Esophagus muscularis mucosa (tissue), 4 donors: ENCODE measurements at places on chromosomes 5 and 9. TPM values are rescaled to one million over a fixed set of nuclear protein-coding genes. Genes with fewer than 3 reads are reported as not detected.
A peak's percentile ranks its signal among the peaks of the same experiment; 100 is the strongest.

DNA sequence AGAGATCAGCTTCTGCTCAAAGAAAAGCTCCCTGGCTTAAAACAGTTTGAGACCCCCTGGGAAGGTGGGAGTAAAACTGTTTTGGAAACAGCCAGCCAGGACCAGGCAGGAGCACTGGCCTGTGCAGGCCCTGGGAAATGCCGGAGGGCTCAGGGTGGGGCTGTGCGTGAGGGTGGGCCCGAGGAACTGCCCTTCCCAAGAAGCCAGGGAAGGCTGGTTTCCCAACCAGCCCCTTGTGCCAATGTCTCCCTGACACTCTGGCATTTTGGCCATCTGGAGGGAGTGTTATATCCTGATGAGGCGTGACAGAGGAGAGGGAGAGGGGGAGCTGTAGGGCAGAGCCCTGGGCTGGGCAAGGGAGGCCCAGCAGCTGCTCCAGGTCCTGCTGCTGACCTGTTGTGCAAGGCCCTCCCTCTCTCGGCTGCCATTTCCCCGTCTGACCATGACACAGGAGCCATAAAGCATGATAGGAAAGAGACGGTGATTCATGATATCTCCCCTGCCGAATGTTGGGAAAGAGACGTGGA, 16.1 kb downstream of the OLFML2A start:
- no peak for DNase-seq

GRCh38 chr9:69943148-69943806, 100.4 kb upstream of the MAMDC2 start:
- DNase-seq = no peak

DNA sequence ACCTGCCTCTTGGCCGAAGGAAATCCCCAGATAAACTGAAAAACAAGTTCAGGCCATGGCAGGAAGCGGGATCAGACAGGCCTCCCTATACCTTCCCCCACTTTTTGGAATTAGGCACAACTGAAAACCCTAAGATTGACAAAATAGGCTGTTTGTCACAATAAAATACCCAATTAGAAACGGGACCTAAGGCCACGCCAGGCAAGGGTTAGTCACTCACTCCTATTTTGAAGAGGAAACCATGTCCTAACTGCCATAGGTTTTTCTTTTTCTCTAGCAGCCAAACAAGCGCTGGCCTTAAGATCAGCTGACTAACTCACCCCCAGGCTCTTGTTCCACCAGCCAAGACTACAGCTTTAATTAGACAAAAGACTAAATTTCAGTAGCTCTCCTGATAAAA, 11.9 kb downstream of the FBP2 start:
- no peak for DNase-seq

- no peak for DNase-seq
Measured at GRCh38 chr9:78783743-78784142, 486.8 kb downstream of the PSAT1 start.

GRCh38 chr5:5403741-5404140, 18.7 kb upstream of the ICE1 start:
- DNase-seq = no peak

- no peak for DNase-seq
Measured at GRCh38 chr5:111119856-111120255, 27.7 kb downstream of the WDR36 start.

DNA sequence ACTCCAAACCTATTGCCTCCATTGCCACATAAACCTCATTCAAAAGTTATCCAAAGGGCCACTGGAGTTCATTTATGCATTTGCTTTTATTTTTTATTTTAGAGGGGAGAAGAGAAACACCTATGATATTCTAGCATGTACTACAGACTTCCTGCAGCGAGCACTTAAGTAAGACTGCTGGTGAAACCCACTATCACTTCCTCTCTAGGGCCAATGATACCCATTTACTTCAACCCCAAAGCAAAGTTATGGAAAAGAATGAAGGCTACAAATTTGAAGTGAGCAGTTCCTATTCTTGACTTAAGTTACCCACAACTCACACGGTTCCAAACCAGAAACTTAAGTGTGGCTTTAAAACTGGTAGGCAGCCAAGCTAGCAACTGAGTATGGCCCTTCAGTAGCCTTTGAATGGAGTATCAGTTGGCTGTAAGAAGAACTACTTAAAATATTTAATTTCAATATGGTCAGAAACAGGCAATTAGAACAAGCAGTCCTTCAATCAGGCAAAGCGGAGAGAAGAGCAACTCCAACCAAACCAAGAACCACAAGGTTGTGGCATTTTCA, 94.1 kb downstream of the GPR21 start:
- no peak for DNase-seq

- DNase-seq = no peak
Measured at GRCh38 chr5:129216001-129216400, 121.5 kb downstream of the ISOC1 start.

DNA sequence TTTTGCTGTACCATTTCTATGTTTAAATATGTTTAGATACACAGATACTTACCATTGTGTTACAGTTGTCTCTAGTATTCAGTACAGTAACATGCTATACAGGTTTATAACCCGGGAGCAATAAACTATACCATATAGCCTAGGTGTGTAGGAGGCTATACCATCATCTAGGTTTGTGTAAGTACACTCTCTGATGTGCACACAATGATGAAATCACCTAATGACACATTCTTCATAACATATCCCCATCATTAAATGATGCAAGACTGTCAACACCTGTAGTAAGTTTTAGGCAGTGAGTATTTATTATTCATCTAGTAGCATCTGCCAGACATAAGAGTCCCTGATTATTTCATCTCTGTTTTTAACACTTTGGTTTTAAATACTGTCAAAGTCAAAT, 7.3 kb upstream of the DHFR start:
- no peak for DNase-seq

- no peak for DNase-seq
Measured at GRCh38 chr9:19934301-19934871, 145.5 kb upstream of the SLC24A2 start.

DNA sequence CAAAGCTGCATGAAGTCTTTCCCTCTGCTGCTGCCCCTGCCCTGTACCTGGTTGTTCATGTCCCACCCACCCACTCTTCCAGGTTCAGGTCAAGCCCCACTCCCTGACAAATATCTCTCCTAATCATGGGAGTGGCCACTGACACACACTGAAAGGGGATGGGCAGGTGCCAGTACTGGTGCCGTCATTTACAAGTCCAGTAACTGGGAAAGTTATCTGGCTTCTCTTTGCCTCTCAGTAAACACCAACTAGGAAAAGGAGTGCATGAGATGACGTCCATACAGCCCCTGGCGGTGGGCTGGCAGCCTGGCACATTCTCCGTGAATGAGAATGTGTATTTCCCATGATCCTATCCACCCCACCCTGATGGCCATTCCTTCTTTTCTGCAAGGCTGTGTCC, 225.2 kb downstream of the FSTL4 start:
- DNase-seq = no peak

GRCh38 chr9:128732576-128732975, 8.6 kb upstream of the ZDHHC12 start:
- no peak for DNase-seq

DNA sequence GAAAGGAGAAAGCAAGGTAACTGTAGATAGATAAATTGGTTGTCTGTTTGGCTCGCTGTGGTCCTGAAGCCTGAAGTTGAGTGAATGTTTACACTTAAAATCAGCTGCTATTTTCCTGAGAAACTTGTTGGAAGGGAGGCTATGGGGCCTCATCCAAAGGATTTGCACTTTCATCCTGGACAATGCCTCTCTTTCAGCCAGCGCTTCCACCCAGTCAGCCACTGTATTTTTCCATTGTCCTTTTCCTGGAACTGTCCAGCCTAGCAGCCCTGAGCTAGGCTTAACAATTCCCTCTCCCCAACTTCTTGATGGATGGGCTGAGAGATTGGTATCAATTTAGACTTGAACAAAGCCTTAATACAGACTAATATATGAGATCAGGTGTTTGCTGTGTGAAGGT, 429.2 kb downstream of the DMAC1 start:
- no peak for DNase-seq

GRCh38 chr9:125505988-125506438, 201.0 kb downstream of the MAPKAP1 start:
- peak; percentile 91 for DNase-seq

GRCh38 chr9:86352440-86353077, 1.7 kb downstream of the TUT7 start:
- no peak for DNase-seq

DNA sequence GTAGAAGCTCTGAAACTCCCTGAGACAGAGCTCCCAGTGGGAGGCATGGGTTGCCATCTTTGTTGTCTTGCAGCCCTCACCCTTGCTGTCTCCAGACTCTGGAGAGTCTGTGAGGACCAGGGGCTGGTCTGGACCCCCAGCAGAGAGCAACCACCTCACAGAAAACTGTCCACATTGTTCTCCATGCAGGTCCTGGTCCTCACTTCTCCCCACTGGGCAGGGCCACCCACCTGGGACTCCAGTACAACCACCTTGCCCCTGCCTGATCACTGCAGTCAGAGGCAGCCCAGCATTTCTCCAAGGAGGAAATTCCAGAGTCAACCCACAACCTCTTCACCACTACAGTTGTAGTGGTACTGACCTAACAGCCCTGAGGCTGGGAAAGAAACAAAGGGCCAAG, 285.6 kb upstream of the RPS23 start:
- DNase-seq = no peak

- no peak for DNase-seq
Measured at GRCh38 chr9:75448281-75448680, 360.0 kb downstream of the OSTF1 start.

- DNase-seq = no peak
Measured at GRCh38 chr5:76351577-76351976, 51.5 kb upstream of the IQGAP2 start.

DNA sequence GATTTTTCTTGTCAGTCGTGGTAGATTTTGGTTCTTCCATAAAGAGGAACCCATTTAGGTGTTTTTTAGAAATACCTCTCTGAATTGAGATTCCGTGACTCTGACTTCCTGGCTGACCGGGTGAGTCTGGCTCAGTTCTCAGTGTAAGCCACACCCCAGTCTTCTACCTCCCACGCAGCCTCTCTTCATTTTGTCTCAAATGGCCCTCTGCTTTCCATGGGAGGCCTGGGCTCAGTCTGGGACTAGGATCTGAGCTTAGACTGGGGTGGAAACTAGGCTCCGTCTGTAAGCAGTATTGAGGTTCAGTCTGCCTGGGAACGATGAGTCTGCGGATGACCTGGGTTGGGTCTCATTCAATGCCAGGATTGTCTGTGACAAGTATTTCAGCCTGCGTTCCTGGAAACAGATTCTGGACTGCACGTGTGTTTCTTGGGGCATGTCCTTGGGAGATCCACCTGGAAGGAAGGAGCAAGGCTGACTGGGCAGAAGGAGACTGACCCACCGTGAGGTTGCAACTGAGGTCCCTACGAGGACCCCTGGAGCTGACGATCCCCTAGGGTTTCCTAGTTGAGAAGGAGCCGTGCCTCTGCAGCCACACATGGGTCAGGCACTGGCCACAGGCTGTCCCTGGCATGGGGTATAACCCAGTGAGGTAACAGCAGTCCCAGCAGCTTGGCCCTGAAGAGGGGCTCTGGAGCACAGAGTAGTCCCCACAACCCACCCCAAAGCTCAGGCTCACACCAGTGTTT, 12.4 kb upstream of the CRB2 start:
- no peak for DNase-seq

DNA sequence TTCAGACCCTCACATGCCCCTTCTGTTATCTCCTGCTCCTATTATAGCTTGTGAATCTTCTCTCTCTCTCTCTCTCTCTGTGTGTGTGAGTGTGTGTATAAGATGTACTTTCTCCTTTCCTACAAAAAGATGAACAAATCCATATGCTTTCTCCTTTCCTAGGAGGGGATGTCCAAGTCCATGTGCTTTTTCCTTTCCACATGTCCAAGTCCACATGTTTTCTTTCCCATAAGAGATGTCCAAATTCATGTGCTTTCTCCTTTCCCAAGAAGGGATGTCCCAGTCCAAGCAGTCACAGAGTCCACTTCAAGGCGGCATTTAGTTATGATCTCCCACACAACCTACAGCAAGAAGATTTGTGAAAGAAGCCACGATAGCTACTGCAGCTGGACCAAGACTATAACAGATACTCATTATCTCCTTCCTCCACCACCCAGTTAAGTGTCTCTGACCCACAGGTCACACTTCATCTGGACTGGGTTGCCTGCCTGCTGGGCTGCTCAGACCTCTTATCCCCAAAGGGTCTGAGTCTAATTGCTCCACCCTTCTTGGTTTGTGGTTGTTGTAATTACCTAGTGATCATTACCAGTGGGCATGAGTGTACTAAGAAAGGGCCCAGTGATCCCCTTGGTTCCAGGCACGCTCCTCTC, 18.4 kb upstream of the FOXI1 start:
- no peak for DNase-seq

GRCh38 chr5:88190106-88190834, 78.4 kb downstream of the TMEM161B start:
- no peak for DNase-seq

DNA sequence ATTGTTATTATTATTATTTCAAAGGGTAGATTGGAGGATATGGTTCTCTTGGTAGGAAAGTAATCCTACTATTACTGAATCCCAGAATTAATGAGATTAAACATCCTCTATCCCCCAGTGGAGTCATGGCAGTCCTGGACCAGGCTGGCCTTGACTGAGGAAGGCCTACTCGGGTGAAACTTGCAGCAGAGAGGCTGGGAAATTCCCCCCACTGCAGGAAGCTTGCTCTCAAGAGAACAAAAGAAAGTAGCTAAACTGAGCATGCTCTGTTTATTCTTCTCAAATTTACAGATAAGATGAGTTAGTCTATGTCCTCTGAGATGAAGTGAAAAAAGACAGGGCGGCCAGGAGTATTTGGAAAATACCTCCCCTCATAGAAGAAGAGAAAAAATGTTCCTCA, 233.9 kb upstream of the RPS23 start:
- no peak for DNase-seq

DNA sequence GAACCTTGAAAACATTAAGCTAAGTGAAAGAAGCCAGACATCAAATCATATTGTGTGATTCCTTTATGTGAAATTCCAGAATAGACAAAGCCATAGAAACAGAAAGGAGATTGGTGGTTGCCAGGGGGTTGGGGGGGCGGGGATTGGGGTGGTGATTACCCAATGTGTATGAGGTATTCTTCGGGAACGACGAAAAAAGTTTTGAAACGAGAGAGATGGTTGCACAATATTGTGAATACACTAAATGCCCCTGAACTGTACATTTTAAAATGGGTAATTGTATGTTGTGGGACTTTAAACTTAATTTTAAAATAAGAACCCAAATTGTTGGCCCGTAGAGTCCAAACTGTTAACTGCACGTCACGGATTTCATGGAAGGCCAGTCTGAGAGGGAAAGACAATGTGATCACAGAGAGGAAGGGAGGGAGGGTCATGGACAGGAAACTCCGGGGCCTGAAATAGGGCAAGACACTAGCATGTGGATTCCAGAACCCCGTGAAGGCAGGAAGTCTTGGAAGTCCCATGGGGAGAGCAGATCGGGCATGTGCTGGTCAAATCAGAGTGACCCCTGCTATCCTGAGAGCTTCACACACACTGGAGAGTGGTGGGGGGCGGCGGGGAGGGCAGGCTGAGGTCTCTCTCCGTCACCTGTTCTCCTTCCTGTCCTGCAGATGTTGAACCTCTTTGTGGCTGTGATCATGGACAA, 218.4 kb downstream of the CACNA1B start:
- DNase-seq = peak; percentile 81

Gene C5orf63
- total RNA-seq = 2.1 TPM

Gene TMEM174
- not detected for total RNA-seq

Gene TAF11L10
- not detected for total RNA-seq

Gene CRHBP
- not detected for total RNA-seq

Gene ACOT12
- not detected for total RNA-seq

Gene EGFLAM
- total RNA-seq = 6.6 TPM

Gene NUTM2F
- total RNA-seq = not detected
